Stimulated activated naive CD8-positive, alpha-beta T cell treated with anti-CD3 and anti-CD28 coated beads, Interleukin-15, amount 100 ng/mL, for 72 hours (primary cell): ENCODE measurements at places on chromosomes 12 and 14.

DNA sequence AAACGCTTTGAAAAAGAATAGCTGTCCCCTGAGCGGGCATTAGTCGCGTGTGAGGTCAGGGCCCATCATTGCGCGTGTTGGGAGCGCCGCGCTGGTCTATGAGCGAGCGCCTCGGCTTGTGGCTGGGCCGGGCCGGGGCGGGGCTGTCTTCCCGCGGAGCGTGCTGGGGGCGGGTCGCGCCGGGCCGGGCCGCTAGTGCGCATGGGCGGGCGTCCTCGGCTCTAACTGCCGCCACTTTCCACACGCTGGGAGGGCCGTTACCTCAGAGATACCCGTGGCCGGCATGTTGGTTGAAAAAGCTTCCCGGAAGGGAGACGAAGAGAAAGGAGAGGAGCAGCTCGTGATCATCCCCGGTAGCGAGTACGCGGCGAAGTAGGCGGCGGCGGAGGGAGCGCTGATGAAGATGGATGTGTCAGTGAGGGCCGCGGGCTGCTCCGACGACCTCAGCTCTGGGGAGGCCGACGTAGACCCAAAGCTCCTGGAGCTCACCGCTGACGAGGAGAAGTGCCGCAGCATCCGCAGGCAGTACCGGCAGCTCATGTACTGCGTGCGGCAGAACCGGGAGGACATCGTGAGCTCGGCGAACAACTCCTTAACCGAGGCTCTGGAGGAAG, at the start of gene EID3:
Gene EID3, plus strand, starts transcription at position 202 of the 614 bp plus-strand sequence. Its CDS starts 196 bp downstream, at position 398.
- peak; percentile 89 for DNase-seq

DNA sequence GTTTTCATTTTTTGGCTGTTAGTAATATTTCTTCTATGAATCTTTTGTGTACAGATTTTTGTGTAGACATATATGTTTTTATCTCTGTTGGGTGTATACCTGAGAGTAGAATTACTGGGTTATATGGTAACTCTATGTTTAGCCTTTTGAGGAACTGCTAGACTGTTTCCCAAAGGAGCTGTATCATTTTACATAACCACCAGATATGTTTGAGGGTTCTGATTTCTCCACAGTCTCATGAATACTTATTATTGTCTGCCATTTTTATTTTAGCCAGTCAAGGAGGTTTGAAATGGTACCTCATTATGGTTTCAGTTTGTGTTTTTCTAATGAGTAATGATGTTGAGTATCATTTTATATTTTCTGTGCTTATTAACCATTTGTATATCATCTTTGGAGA, 1.9 kb downstream of the PCNX4 start:
- no peak for DNase-seq

- DNase-seq = no peak
Measured at GRCh38 chr14:99780690-99781089, 12.5 kb upstream of the EML1 start.

DNA sequence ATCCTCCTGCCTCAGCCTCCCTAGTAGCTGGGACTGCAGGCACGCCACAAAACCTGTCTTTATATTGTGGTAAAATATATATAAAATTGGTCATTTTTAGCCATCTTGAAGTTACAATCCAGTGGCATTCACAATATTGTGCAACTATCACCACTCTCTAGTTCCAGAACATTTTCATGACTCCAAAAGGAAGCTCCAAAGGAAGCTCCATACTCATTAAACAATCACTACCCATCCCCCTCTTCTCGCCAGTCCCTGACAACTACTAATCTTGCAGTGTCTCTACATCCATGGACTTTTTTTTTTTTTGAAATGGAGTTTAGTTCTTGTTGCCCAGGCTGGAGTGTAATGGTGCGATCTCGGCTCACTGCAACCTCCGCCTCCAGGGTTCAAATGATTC, 3.1 kb downstream of the GCH1 start:
- no peak for DNase-seq

DNA sequence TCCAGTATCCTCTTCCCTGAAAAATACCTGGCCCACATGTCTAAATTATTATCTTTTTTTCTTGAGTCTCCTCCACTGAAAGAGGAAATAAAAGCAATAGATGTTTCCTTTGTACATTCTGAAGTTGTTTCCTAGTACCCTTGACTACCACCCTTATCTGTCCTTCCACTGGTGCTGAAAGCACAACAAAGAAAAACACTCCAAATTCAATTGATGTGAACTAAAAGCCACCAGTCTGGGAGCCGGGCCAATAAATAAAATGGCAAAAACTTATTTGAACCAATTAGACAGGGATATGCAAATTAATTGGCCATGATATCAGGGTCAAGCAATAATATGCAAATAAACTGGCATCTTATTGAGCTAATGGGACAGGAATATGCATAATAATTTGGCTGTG, 330.5 kb downstream of the PAWR start:
- DNase-seq = no peak

DNA sequence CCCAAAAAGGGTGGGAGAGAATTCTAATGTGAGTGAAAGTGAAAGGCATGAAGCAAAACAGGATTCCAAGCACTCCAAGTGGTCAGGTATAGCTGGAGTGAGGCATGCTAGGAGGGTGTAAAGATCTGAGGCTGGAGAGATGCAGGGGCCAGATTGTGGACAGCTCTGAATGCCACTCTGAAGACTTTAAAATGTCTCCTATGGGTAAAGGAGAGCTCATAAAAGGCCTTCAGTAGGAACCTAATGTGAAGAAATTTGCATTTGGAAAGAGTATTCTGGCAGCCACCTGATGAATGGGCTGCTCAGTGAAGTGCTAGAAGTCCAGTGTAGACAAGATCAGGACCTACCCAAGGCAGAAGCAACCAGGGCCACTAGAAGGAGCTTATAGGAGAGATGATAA, 68.9 kb downstream of the DNAI7 start:
- no peak for DNase-seq

GRCh38 chr12:18171571-18171970, 81.6 kb upstream of the RERGL start:
- DNase-seq = no peak

GRCh38 chr12:123954647-123955350, 17.8 kb downstream of the CCDC92 start:
- no peak for DNase-seq

DNA sequence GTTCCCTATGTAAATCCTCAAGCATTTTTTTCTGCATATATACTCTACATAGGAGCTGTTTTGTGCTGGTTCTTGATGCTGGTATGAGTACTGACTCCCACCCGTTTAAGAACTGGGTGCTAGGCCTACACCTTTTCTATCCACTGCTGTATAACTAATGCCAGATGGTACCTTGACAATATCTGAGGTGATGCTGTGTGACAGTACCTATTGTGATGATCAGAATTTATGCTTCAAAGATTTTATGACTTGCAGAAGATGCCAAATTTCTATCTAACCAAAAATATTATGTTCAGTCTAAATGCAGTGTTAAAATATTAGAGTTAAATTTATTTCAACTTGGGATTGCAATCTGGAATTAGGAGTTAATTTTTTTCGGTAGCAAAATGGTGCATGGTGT, 272.3 kb upstream of the NOVA1 start:
- no peak for DNase-seq

- DNase-seq = no peak
Measured at GRCh38 chr14:63677891-63678379, 36.3 kb upstream of the WDR89 start.

DNA sequence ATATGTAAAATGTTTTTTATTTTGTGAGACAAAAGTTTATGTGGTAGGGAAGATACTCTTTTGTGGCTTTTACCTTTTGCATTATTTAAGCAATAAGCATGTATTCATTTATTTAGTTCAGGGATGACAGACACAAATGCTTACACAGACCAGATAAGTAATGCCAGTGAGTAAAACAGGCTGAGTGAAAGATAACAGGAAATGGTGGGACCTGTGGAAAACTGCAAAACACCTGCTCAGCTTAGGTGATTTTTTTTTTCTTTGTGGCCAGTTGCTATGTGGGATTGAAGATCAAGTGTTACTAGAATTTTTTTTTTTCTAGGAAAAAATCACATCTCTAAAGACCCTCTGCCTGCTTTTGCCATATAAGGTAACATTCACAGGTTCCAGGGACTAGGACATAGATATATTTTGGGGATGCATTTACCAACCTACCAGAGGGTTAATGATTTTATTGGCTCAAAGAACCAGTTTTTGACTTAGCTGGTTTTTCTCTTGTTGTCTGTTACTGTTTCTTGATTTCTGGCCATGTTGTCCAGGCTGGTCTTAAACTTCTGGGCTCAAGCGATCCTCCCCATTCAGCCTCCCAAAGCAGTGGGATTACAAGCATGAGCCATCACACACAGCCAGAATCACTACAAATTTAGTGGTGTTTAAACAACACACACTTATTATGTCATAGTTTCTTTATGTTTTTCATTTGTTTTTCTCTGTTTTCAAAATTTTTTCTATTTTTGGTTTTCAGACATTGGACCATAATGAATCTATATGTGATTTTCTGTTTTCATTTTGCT, 9.8 kb downstream of the PSMA6 start:
- DNase-seq = no peak

DNA sequence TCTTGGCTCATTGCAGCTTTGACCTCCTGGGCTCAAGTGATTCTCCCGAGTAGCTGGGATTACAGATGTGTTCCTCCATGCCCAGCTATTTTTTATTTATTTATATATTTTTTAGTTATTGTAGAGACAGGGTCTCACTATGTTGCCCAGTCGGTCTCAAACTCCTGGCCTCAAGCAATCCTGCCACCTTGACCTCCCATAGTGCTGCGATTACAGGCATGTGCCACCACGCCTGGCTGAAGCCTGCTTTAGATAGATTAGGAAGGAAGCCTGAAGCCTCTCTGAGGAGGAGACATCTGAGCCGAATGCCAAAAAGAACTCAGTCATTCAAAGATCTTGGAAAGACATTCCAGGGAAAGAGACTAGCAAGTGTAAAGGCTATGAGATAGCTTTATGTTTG, 10.2 kb downstream of the INHBC start:
- no peak for DNase-seq

DNA sequence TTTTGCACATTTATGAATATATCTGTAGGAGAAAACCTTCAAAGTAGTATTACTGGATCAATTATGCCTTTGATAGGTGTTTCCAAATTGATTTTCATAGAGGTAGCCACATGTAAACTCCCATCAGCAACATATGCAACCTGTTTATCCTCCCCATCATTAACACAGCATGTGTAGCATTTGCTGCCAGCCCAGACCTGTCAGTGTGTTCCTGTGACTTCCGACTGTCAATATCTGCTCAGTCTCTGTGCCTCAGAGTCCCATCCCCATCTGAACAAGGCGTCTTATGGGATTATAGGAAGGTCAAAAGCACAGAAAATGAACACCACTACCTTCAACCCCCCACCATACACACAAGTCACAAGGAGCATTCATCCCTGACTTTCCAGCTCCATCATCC, 9.5 kb upstream of the CAPRIN2 start:
- DNase-seq = no peak

GRCh38 chr12:49279706-49280159, 14.9 kb downstream of the TUBA1C start:
- no peak for DNase-seq

- no peak for DNase-seq
Measured at GRCh38 chr12:5343711-5344110, 88.2 kb upstream of the NTF3 start.

DNA sequence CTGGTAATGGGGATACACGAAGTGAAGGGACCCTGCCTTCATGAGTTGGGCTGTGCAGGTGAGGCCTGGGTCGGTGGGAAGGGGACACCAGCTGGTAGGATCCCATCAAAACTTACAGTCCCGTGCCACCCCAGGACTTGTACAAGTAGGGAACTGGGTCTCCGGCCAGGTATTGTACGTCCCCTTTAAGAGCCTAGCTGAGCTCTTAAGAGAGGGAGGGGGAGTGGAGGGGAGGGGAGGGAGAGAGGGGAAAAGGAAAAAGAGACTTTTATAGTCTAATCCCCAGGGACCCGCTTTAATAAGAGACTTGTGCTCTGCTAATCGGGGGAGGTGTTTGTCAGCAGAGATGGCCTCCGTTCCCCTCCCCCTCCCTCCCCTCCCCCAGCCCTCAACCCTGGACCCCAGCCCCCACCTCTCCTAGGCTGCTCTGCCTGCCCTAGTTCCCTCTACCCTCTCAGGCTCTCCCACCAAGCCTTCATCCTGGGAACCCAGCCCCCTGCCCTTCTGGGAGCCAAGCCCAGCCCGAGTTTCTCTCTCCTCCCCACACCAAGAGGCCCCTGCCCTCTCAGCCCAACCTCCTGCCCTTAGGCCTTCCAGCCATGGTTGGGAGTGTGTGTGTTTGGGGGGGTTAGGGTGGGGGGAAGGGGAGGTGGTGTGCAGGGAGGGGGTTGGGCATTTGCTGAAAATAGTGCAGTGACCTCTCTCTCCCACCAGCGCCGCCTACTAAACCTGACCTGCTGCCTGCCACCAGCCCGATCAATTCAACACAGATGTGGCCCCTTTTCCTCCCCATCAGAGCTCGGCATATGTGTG, 2.6 kb downstream of the GDF11 start:
- DNase-seq = no peak

- no peak for DNase-seq
Measured at GRCh38 chr12:106744600-106744999, 29.9 kb upstream of the RIC8B start.

GRCh38 chr14:93788543-93789227, 400 bp upstream of the PRIMA1 start:
- DNase-seq = no peak

GRCh38 chr12:51401020-51401419, 9.8 kb upstream of the GALNT6 start:
- DNase-seq = no peak

GRCh38 chr14:55026441-55026792, 482 bp downstream of the WDHD1 start:
- DNase-seq = no peak

- DNase-seq = no peak
Measured at GRCh38 chr12:90257927-90258624, 549.4 kb upstream of the ATP2B1 start.

- DNase-seq = no peak
Measured at GRCh38 chr12:59624732-59625460, 29.1 kb downstream of the SLC16A7 start.

DNA sequence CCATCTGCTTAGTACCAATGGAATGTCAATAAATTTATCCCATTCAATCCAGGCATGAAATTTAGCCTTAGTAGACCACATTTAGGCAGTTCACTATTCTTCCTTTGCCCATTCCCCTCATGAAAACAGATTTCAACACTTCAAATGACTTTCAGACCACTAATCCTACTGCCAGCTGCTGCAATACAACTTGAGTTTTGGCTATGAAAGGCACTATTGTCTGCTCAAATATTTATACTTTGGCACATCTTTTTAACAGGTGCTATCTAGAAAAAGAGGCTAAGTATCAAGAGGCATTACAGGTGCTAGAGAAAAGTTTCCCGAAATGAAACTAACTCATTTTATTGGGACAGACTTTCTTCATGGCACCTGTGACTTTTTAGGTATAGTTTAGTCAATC, 499.8 kb downstream of the C12orf50 start:
- DNase-seq = no peak

DNA sequence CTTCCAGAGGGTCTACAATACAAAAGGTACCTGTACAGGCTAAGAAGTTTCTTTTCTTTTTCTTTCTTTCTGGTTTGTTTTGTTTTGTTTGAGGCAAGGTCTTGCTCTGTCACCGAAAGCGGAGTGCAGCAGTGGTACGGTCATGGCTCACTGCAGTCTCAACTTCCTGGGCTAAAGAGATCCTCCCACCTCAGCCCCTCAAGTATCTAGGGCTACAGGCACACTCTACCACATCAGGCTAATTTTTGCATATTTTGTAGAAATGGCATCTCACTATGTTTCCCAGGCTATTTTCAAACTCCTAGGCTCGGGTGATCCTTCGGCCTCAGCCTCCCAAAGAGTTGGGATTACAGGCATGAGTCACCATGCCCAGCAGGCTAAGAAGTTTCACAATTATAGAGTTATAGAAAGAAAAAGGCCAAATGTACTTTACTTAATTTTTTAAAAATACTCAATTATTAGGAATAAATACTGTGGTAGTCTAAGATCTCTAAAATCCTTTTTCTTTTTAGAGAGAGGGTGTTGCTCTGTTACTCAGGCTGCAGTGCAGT, 3.0 kb upstream of the PIGH start:
- no peak for DNase-seq
